Heart right ventricle (tissue), 16 donors: ENCODE measurements at places on chromosomes 7 and 10. TPM values are rescaled to one million over a fixed set of nuclear protein-coding genes. Genes with fewer than 3 reads are reported as not detected.

The RBP3 gene
- not detected for total RNA-seq

The NEURL1 gene
- 0.24 TPM for total RNA-seq

The FAS gene
- total RNA-seq = 4.2 TPM

The GPR26 gene
- total RNA-seq = not detected

The PON1 gene
- total RNA-seq = not detected

The PLEKHS1 gene
- total RNA-seq = not detected

The CYP3A4 gene
- not detected for total RNA-seq

The CLEC2L gene
- not detected for total RNA-seq

The IGF2BP3 gene
- 0.60 TPM for total RNA-seq

The OR13A1 gene
- not detected for total RNA-seq

The WNT2 gene
- 0.11 TPM for total RNA-seq

The CPSF4 gene
- total RNA-seq = 15.8 TPM

The TMEM236 gene
- 0.34 TPM for total RNA-seq

The MACROH2A2 gene
- total RNA-seq = 10.8 TPM

The SERPINE1 gene
- 14.4 TPM for total RNA-seq

The EXOSC1 gene
- total RNA-seq = 11.7 TPM

The NCF1 gene
- total RNA-seq = 1.7 TPM
